Thyroid gland (tissue), 4 donors: ENCODE measurements at places on chromosomes 5 and 9. TPM values are rescaled to one million over a fixed set of nuclear protein-coding genes. Genes with fewer than 3 reads are reported as not detected.

Gene TIFAB
- not detected for total RNA-seq

Gene PPP1R26
- 27.3 TPM for total RNA-seq

Gene G3BP1
- total RNA-seq: 138 TPM

Gene FAM221B
- total RNA-seq: not detected

Gene KCNMB1
- 0.27 TPM for total RNA-seq

Gene SLC36A2
- total RNA-seq: not detected

Gene HMMR
- total RNA-seq: 0.56 TPM

Gene PCSK5
- total RNA-seq: 17.2 TPM

Gene FGFR4
- 0.49 TPM for total RNA-seq

Gene ADAMTS13
- 1.8 TPM for total RNA-seq

Gene HTR4
- not detected for total RNA-seq

Gene CCDC180
- total RNA-seq: 5.2 TPM

Gene LVRN
- total RNA-seq: 3.2 TPM

Gene EGFLAM
- total RNA-seq: 3.5 TPM

- DNase-seq: no peak
Observed at GRCh38 chr9:922171-922570, 54.3 kb upstream of the DMRT3 start.

GRCh38 chr9:21056931-21057330, 20.8 kb downstream of the IFNB1 start:
- DNase-seq: no peak

DNA sequence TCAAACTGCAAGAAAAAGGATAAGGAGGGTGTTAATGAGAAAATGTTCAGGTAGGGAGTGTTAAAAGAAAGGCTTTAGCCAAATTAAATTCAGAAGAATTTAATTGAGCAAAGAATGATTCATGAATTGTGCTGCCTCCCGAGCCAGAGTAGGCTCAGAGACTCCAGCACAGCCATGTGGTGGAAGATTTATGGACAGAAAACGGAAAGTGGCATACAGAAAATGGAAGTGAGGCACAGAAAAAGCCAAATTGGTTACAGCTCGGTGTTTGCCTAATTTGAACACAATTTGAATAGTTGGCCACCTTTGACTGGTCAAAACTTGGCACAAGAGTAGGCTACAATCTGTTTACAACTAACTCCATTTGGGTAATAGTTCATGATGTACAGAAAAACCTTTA, 9.6 kb upstream of the SLC30A5 start:
- no peak for DNase-seq

GRCh38 chr5:155947394-155948062, 379.4 kb upstream of the SGCD start:
- no peak for DNase-seq

GRCh38 chr5:148687427-148687826, 33.1 kb upstream of the HTR4 start:
- DNase-seq: no peak

GRCh38 chr9:116859763-116860162, 172.7 kb downstream of the TRIM32 start:
- peak; percentile 30 for DNase-seq

DNA sequence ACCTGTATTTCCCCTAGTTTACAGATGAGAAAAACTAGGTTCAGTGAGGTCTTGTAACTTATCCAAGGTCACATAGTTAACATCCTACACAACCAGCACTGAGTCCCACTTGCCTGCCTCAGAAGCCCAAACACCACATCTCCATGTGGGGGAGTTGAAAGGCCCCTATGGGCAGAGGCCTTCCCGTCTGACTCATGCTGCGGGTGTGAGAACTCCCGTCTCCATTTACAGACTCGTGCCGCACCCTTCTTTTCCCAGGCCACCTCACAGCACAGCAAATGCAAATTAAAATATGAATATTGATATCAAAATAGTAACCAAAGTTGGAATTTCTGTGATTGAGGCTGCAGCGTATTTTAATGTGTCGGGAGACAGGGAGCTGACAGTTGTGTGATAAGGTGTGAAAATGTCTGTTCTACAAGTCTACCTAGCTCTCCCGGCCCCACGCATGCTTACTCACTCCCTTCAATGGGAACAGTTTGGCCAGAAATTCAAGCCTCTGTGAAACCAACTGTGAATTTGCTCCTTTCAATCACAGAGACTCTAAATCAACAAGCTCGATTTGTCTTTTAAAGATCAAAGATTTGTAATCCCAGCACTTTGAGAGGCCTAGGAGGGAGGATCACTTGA, 90.1 kb downstream of the CRB2 start:
- peak; percentile 56 for DNase-seq

DNA sequence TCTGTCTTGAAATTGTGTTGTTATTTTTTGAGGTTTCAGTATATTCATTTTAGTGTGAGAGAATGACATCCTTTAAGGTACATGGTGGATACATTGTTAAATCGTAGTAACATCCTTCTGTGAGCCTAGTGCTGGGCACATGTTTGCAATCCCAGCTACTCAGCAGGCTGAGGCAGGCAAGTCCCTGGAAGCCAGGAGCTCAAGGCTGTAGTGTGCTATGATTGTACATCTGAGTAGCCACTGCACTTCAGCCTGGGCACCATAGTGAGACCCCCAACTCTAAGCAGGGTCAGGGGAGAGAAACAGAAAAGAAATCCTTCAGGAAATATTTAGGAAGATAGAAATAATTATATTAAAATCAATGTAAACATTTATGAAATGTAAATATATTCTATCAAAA, 62.3 kb downstream of the ZCCHC7 start:
- DNase-seq: no peak

- no peak for DNase-seq
Observed at GRCh38 chr5:147626464-147626863, 116.6 kb upstream of the DPYSL3 start.

GRCh38 chr5:95591490-95591901, 28.4 kb upstream of the GPR150 start:
- DNase-seq: no peak

- no peak for DNase-seq
Observed at GRCh38 chr9:18492612-18493011, 18.7 kb downstream of the ADAMTSL1 start.

GRCh38 chr5:6280425-6281100, 97.8 kb downstream of the MED10 start:
- no peak for DNase-seq

- no peak for DNase-seq
Observed at GRCh38 chr5:151899399-151899798, 25.3 kb downstream of the GLRA1 start.

GRCh38 chr9:27408001-27408400, 111.1 kb upstream of the EQTN start:
- DNase-seq: no peak

DNA sequence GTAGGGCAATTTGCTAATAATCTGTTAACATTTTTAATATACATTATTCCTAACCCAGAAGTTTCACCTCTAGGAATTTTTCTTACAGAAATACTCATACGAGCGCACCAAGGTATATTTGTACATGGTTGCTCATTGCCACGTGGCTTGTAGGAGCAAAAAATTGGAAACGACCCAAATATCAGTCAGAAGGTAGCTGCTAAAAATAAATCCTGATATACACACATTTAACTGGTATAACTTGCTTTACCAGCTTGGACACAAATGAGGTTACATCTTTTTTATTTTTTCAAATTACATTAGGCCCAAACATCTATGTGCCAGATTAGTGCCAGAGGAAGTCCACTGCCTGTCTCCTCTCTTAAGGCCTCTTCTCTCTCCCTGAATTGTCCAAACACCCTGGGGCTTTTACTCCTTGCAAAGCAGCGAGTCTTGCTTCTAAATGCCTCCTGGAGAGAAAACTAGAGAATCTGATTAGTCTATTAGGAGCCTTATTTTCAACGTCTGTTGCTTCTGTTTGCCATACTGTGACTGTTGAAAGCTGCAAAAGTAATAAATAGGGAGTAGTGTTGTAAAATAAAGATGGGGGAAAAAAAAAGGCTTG, 92.0 kb upstream of the SSBP2 start:
- no peak for DNase-seq

GRCh38 chr9:129414377-129414992, 206.4 kb downstream of the C9orf50 start:
- DNase-seq: peak; percentile 75

- DNase-seq: no peak
Observed at GRCh38 chr9:95497772-95498171, 19.0 kb downstream of the PTCH1 start.

- no peak for DNase-seq
Observed at GRCh38 chr9:131218370-131218769, 57.9 kb downstream of the FAM78A start.

- DNase-seq: no peak
Observed at GRCh38 chr5:139659695-139660101, 11.5 kb downstream of the CXXC5 start.

DNA sequence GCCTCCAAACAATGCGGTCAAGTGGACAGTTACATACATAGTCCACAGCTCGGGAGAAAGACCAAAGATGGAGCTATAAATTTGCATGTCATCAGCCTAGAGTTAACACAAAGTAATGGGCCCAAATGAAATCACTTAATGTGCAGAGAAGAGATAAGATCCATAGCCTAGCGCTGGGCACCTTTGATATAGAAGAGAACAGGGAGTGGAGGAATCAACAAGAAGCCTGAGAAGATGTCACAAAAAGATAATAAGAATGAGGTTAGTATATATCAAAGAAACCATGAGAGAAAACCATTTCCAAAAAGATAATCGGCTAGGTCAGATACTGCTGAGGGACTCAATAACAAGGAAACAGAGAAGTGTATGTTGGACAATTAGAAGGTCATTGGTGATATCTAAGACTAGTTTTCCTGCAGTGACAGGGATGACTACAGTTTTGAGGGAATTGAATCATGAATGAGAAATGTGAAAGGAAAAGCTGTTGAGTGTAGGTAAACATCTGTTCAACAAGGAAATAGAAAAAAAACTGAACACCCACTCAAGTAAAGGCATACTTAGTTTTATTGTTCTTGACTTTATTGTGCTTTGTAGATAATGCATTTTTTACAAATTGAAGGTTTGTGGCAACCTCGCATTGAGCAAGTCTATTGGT, 68.7 kb upstream of the CDH6 start:
- DNase-seq: no peak

DNA sequence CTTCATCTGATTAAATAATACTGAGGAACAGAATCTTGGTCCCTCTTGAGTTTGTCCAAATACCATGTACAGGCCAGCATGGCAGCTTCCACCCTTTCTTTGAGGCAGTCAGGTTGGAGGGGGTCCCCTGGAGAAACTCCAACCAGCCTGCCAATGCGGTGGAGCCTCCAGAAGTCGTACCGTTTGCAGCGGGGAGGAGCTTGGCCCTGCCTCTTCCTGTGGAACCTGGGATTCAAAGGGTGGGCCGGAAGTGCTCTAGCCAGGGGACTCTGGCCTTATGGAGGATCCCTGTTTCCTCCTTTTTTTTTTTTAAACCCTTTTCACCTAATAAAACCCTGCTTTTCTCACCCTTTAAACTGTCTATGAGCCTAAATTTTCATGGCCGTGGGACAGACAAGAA, 216.3 kb upstream of the ZNF608 start:
- no peak for DNase-seq

- DNase-seq: no peak
Observed at GRCh38 chr9:69976152-69976551, 67.5 kb upstream of the MAMDC2 start.

- DNase-seq: no peak
Observed at GRCh38 chr5:168701641-168702040, 122.5 kb upstream of the PANK3 start.

DNA sequence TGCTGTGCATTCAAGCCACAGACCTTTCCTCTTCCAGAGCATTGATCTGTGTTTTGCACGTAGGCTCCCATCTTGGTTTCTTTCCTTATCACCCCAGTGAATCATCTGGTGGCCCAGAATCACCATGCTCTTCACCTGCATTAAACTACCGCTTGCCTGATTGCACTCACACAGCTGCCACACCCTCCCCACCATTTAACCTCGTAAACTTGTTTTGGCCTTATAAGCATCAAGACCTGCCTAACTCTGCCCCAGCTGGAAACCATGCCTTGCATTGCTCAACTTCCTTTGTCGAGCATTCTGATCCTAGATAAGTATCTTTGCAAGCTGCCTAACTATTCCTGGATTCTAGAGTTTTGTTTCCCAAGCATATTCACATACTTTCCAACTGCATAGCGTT, 369.6 kb upstream of the SEMA6A start:
- DNase-seq: no peak

- peak; percentile 73 for DNase-seq
Observed at GRCh38 chr5:150138551-150139265, 16.9 kb downstream of the PDGFRB start.

GRCh38 chr9:18601956-18602355, 128.0 kb downstream of the ADAMTSL1 start:
- DNase-seq: no peak

- DNase-seq: no peak
Observed at GRCh38 chr5:92309336-92309991, 926.3 kb upstream of the ARRDC3 start.

- no peak for DNase-seq
Observed at GRCh38 chr5:140356853-140357725, 2.9 kb upstream of the SLC4A9 start.

DNA sequence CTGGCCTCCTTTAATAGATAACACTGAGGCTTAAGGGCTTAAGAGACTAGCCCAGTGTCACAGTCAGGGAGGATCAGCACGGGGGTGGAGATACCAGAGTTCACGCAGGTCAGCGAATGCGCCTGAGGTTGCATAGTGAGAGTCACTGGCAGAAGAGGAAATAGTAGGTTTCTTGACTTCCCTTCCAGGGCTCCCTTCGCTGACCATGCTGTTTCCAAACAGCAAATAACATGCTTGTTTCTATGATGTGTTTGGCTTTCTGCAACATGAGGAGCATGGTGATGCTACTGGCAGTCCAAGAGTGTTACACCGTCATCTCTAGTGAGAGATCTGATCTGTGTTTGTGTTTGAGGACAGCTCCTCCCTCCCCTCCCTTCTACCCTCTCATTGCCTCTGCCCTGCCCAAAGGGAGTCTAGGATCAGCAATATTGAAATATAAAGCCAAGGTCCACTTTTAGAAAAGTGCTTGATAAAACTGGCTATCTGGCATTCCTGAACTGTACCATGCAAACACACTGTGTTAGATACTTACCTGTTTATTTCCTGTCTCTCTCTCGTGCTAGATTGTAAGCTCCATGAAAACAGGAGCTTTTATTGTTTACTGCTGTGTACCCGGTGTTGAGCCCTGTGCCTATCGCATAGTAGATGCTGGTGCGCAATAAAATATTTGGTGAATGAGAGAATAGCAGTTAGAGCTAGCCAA, 12.3 kb downstream of the TLE4 start:
- DNase-seq: no peak

DNA sequence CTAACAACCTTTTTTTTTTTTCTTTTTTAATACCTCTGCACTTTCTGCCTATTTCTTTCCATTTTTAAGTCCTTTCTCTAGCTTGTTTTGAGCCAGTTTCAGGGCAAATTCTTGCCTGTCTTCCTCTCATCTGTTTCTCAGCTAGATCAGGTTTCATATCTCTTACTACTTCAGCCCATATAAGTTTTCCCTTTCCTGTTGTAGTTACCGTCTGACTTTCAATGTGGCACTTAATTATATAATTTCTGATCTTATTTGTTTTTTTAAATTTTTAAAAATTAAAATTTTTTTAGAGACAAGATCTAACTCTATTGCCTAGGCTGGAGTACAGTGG, 104.7 kb upstream of the ELL2 start:
- no peak for DNase-seq
